ENCODE measurements at places on chromosomes 7 and 10.

GRCh38 chr10:109892931-109893330 is 30.4 kb downstream of the XPNPEP1 start:
- no peak for DNase-seq

DNA sequence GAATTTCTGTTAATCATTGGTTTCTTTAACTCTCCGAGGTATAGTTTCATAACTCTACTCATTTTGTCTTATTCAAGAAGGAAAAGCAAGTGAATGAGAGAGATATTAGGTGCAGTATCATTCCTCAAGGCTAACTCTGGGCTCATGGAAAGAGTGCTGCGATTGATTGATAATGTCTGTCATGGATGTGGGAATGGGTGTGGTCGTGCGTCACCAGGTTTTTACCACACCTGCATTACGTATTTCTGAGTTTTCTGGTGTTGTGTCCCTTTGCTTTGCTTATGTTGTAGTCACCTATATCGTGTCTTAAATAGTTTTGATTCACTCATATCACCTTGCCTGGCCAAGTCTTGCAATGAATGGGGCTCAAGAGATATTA is 44.9 kb upstream of the ZNF438 start:
- no peak for DNase-seq

- no peak for DNase-seq
These were observed 312.6 kb downstream of the IPMK start for GRCh38 chr10:57955076-57955475.

- DNase-seq = no peak
These were observed 140.0 kb downstream of the PTPRN2 start for GRCh38 chr7:158447506-158448171.

- no peak for DNase-seq
These were observed 149.4 kb upstream of the ZMIZ1 start for GRCh38 chr10:78919181-78919966.

DNA sequence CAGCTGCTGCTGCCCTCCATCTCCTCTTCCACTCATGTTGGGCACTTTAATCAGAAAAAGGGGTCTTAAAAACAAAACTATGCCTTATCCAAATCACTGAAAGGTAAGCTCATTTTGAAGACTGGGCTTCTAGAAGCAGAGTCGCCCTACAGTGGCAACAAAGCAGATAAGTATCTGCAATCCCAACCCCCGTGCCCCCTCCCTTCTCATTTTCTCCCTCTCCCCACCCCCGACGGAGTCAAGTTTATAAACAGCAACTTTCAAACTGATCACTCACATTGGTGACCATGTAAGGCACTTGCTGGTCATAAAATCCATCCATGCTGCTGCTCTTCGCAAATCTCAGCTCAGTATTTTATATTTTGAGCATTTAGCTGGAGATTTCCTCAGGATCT is 738 bp downstream of the ETV1 start:
- DNase-seq = no peak

GRCh38 chr7:44767912-44768627 is 19.4 kb downstream of the ZMIZ2 start:
- no peak for DNase-seq

GRCh38 chr10:92430103-92430502 is 139.1 kb downstream of the MARCHF5 start:
- no peak for DNase-seq

DNA sequence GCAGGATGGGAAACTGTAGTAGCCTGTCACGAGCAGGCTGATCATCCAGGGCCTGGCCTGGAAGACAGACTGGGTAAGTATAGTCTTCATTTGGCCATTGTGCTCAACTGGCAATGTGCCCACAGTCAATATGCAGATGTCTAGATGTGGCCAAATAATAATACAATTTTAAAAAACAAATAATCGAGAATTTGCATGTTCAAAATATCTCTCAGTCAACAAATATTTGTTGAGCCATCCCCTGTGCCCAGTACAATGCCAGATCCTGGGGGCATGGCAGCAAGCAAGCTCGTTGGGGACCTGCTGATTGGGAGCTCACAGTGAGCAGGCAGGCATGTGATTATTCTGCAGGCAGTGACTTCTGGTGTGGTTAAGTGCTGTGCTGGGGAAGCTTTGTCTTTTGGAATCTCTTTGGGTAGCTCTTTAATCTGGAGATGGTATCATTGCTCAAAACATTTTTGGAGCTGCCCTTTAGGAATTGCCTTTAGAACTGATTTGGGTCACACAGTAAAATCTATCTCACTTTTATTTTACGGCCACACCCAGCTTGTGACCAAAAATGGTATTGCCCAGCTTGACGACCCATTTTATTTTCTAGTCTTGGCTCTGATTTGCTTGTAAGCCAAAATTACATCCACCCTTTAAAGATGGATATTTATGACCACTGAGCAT is 92.2 kb downstream of the PLCE1 start:
- DNase-seq = no peak

- DNase-seq = no peak
These were observed 143.9 kb downstream of the HIBADH start for GRCh38 chr7:27518561-27519350.

GRCh38 chr10:35986756-35987502 is 344.8 kb upstream of the FZD8 start:
- DNase-seq = no peak

- no peak for DNase-seq
These were observed 19.8 kb upstream of the CLDN12 start for GRCh38 chr7:90383422-90383821.

- DNase-seq = no peak
These were observed 135.6 kb downstream of the VPS41 start for GRCh38 chr7:38773430-38773829.

DNA sequence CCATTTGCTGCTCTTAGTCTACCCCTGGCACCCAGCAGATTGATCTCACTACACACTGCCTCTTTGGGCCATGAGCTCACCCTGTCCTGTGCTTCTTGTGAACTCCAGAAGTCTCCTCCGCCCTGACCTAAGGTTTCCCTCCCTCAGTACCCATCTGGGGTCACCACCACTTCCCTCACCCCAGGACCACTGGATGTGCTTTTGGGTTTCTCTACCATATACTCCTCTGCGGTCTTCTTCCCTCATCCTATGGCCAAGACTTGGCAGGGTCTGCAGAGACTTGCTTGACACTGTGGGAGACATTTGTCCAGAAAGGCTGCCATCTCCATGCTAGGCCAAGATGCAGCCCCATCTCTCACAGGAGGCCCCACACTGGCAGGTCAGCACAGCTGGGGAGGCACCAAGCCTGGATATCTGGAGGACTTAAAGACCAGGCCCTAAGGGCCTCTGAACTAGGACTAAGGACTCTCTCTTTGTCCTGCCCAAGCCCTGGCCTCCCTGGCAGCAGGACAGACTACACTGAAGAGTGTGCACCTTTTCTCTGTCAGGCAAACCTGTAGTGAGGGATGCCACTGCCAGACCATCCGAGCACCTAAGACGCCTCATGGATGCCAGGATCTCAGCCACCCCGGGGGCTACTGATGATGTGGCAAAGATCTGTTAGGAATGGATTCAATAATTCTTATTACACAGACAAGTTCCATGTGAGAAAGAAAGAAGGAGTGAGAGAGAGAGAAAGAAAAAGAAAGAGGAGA is 134.6 kb downstream of the ZNF467 start:
- DNase-seq = no peak

GRCh38 chr10:58764087-58764747 is 251.5 kb downstream of the BICC1 start:
- DNase-seq = no peak

DNA sequence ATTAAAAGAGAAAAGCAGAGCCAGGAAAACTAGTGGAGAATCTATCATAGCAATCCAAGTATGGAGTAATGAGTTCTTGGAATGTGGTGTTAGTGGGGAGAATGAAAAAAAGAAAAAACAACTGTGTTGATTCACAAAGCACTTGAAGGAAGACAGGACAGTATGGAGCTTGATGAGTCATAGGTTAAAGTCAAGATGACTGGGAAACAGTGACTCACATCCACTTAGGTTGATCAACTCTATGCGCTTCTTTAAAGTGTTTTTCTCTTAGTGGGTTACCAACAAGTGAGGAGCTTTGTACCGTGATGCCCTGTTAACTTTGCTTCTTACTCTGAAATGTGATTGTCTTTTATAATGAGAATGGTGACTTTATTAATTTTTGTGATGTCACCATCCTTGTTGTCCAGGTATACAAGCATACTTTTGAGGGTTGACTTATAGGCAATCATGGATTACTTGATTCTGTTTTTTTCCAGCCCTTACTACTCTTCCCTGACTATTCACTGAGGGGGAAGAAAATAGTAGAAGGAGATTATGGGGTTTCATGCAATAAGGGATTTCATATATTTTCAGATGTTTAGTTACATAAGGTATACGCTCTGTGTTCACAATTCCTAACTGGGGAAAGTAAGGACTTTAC is 32.1 kb upstream of the MDFIC start:
- DNase-seq = no peak

DNA sequence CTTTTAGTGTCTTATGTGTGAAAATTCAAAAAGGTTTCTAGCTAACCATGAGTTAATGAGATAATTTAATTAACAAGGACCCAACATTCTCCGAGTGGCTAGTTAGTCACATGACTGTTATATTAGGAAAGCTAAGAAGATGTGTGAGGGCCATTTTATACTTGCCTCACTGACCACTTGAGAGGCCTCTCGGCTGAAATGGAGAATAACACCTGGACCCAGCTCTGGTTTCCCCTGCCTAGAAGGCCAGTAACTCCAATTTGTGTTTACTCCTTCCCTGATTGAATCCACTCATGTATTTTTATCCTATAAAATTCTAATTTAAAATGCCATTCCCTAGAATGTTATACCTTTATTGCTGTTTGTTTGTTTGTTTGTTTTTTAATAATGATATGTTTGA is 1091.2 kb downstream of the KCNMA1 start:
- DNase-seq = no peak

All from effector CD4-positive, alpha-beta T cell (primary cell).